Testis (tissue), 5 donors: ENCODE measurements at places on chromosomes 5 and 9. TPM values are rescaled to one million over a fixed set of nuclear protein-coding genes. Genes with fewer than 3 reads are reported as not detected.

DNA sequence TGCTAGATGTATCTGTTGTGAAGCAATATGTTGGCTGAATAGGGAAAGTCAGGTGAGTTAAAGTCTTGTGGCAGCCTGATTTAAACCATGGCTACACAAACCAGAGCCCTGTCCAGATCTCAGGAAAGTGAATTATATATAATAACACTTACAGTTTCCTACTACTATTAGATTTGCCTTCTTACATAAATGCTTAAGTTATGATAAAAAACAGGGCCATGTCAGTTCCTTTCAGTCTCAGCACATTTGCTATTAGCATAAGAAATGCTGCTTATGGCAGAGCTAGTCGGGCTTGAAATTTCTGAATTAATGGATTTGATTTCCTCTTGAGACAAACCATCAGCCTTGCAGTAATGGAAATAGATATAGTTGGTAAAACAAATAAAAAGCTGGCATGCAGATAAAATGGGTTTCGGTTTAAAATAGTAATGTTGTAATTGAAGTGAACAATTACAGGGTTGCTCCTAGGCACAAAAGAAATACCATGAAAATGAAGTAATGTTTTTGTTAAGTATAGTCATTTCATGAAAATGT is 664.2 kb upstream of the ZNF608 start:
- no peak for DNase-seq

DNA sequence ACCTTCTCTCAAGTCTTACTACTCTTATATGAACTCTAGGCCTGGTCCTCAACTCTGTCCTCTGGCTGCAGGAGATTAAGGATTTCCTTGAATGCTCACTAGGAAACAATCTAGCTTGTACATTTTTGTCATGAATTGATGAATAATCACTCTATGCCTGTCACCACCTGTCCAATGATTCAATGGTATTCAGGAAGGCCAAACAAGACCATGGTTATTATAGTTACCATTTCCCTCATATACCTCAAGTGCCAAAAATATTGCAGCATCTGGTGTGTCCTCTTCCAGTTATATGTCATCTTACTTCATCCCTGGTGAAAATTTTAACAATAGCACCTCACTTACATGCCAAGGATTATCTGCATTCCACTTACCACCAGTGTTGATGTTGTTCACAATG is 179.0 kb upstream of the MOCS2 start:
- no peak for DNase-seq

- DNase-seq: no peak
These were observed 92.5 kb upstream of the DMRT1 start for GRCh38 chr9:748861-749497.

Gene PCDHGC5
- polyA plus RNA-seq: 0.50 TPM

Gene JAKMIP2
- 3.4 TPM for polyA plus RNA-seq

GRCh38 chr9:97373331-97373730 is 38.6 kb upstream of the TDRD7 start:
- no peak for DNase-seq

- peak; percentile 35 for DNase-seq
These were observed 5.6 kb upstream of the PURA start for GRCh38 chr5:140108093-140109017.

DNA sequence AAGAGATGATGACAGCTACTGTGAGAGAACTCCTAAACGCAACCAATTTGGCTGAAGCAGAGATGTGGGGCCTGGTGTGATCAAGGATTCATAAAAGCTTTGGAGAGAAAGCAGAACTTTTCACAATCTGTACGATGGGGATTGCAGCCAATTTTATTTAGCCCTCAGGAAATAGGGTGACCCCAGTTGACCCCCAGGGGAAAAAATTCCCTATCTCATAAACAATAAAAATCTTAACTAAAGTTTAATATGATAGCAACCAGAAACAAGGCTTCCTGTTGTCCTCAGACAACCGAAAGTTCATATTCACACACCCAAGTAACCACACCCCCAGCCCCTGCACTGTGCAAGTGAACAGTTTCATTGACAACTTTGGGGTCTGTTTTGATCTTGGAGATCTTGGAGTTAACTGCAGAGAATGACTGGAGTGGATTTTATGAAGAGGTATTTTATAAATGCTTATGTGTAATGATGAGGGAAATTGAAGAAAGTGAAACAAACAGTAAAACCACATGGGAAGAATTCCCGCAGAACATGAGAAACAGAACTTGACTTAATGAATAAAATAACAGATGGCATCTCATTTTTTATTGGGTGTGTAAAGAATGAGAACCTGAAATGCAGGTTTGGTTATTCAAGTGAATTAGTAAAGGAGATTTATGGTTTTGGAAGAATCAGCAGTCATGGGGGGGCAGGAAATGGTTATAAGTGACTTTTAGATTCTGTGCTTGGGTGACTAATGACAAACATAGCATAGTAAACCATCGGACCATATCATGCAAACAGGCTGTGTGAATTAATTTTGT is 94.5 kb downstream of the PDE4D start:
- no peak for DNase-seq

GRCh38 chr5:61000887-61001286 is 55.9 kb downstream of the NDUFAF2 start:
- no peak for DNase-seq

DNA sequence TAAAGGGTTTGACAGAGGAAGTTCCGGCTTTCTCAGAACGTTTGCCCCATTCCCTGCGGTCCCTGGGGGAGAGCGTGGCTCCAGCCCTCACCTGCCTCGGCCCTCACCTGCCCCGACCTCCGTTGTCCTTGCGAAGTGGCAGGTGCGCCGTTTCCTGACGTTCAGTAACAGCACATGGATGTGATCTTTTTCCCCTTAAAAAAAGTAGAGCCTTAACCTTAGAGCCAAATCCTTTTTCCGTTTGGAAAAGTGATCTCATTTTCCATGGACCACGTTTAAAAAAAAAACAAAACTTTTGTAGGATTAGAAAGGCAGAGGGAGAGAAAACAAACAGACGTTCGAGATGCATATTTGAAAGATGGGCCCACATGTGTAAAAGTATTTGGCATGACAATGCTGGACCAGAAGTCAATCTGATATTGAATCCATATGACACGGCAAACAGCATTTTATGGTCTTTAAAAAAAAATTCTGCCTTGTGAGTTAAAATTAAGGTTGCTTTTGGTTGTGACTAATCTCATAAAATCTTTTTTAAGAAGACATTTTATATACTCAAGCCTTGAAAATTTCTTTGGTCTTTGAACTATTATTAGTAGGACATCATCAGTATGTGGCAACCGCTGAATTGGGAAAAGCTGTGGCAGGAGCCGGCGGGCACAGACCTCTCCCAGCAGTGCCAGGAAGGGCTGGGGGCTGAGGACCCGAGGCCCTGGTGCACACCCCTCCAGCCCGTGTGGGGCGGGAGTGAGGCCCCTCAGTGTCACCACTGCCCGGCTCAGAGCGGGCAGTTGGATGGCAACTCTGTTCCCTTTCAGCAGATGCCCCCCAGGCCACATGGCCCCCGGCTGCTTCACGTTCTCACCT is 42.5 kb upstream of the EXOC3 start:
- DNase-seq: no peak

- no peak for DNase-seq
These were observed 33.6 kb downstream of the SUB1 start for GRCh38 chr5:32618962-32619361.

Gene CA9
- 50.5 TPM for polyA plus RNA-seq

Gene GZMA
- polyA plus RNA-seq: 7.1 TPM

Gene ALDH1A1
- 307 TPM for polyA plus RNA-seq
